ENCODE measurements at places on chromosomes 7 and 10. TPM values are rescaled to one million over a fixed set of nuclear protein-coding genes. Genes with fewer than 3 reads are reported as not detected.
A peak's percentile ranks its signal among the peaks of the same experiment; 100 is the strongest.

SLC29A3 gene
- total RNA-seq, result 1.8 TPM

DNA sequence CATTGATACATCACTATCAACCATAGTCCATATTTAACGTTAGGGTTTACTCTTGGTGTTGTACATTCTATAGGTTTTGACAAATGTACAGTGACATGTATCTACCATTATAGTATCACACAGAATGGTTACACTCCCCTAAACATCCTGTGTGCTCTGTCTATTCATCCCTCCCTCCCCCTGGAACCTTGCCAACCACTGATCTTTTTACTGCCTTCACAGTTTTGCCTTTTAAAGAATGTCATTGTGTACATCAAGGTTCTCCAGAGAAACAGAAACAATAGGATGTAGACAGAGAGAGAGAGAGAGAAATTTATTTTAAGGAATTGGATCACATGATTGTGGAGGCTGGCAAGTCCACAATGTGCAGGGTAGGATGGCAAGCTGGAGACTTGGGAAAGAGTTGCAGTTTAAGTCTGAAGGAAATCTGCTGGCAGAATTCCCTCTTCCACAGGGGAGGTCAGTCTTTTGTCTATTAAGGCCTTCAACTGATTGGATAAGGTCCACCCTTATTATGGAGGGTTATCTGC lies 45.1 kb upstream of the CCNJ start:
- no peak for DNase-seq

DNA sequence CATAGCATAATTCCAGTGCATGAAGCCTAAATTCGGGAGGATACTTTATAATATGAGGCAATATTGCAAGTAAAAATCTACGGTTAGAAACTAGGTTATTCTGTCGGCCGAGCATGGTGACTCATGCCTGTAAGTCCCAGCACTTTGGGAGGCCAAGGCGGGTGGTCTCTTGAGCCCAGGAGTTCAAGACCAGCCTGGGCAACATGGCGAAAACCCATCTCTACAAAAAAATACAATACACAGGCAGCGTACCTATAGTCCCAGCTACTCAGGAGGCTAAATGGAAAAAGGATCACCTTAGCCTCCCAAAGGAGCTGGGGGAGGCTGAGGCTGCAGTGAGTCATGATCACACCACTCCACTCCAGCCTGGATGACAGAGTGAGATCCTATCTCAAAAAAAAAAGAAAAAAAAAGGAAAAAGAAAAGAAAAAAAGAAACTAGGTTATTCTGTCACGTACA lies 14.2 kb downstream of the SKAP2 start:
- no peak for DNase-seq

DNA sequence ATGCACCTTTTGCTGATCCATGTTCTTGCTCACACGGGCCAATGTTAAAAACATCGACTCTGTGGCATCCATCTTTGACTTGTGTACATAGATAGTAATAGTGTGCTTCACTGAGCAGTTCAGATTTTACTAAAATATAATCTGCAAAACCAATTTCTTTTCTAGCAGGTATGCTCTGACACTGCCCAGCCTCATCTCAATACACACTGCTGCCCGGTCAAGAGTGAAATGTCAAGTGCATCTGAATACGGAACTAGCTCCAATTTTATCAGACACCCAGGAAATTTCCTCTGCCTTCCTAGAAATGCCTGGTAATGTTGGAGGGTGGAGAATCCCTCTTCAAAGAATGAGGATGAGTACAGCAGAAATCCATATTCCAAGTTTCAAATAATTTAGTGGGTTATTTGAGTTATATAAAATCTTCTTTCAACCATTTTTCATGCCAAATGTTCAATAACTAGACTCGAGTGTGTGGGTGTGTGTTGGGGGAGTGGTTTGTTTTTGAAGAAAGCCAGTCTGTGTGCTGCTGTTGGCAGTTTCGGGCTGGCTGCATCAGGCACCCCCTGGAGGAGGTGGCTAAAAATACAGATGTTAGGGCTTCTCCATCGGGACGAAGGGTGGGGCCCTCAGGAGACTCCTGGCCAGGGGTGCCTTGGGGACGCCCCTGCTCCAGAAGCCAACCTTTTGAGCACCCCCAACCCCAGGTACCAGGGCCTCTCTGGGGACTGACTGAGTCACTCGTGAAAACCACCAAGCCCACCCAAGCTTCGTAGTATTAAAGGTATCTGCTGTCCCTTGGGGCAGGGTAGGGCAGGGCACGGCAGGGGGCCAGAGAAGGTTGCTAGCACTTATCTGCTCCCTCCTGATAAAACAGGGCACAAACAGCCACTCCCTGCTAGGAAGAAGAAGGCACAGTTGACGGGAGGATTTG lies 15.4 kb downstream of the CTBP2 start:
- peak; percentile 57 for DNase-seq

DNA sequence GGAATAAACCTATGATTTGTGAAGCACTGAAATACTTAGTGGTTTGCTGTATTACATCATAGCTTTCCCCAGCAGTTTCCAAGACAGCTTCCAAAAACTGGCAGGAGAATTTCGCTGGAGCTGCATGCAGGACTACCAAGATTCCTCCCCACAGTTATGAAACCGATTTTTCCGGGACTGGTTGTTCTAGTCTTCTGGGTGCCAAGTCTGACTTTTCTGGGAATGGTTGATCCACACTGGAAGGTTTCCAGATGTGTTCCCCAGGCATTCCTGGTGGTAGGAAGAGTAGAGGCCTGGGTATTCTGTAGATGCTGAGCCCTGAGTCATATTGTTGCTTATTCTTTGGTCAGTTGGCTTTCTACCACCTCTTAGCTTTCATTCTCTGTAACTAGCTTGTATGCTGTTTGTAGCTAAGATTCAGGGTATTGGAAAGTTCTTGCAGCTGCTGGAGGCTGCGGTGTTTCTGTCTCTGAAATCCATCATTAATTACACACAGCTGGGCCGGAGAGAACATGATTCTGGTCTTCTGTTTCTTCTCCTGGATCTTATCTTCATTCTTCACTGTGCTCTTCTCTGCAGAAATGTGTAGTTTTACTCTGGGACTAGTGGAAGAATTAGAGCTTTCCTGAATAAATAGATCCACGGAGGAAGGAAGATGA lies 6.3 kb downstream of the ABCC2 start:
- DNase-seq, result no peak

DNA sequence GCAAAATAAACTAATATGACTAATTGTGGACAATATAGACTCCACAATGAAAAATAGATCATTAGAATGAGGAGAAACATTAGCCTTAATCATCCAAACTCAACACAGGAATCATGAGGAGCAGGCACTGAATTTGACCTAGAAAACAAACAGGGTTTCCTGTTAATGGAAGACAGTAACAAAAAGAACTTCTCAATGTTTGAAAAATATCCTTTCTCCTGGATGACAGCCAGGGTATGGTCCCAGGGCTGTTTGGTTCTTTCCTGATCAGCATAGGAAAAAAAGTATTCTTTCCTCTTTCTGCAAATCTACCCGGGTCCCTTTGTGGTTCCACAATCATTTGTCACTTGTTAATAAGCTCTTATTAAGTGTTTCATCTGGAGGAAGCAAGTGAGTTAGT lies 145.3 kb upstream of the SVIL start:
- no peak for DNase-seq

DNA sequence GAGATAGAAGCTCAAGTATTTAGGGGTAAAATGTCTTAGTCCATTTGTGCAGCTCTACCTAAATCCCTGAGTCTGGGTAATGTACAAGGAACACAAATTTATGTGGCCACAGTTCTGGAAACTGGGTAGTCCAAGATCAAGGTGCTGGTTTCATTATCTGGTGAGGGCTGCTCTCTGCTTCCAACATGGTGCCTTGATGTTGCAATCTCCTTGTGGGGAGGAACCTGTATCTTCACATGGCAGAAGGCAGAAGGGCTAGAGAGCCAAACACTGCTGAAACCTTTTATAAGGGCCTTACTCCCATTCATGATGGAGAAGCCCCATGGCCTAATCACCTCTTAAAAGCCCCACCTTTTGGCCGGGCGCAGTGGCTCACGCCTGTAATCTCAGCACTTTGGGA lies 8.7 kb upstream of the BAZ1B start:
- no peak for DNase-seq

- DNase-seq, result no peak
Observed at GRCh38 chr10:12873172-12873571, 128.3 kb downstream of the CCDC3 start.

DNA sequence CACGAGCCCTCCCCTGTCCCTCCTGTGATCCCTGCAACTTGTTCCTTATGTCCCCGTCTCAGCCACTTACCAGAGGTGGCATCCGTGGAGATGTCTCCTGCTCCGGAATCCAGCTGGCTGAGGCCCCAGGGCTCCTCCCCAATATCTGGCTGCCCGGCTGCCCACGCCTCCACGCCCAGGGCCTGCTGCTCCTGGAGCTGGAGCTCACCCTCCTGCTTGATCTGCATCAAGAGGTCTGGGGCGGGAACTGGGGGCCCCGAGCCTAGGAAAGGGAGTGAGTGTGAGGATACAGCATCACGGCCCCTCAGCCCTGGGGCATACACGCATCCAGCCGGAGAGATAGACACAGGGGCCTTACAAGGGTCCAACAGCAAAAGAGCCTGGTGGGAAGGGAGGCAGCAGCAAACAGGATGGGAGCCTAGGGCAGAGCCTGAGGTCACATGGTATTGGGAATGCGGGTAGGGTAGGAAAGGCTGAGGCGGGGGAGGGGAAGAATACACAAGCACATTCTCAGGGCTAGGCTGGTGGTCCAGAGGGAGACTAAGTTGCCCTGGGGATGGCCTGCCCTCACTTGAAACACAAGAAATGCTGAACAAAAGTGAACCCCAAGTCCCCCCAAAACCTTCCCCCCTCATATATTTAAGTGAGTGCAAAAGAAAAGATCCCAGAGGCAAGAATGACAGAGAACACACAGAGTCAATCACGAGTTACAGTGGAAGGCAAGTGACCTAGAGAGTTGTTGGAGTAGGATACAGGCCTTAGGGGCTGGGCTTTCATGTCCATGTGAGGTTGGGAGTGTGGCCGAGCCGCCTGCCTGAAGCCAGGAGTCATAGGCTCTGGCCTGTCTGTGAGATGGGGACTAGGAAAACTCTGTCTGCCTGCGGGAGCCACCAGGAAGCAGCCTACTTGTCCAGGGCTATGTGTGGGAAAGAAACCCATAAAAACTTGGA lies 16.9 kb upstream of the ZNF777 start:
- no peak for DNase-seq

PIP gene
- not detected for total RNA-seq

DNA sequence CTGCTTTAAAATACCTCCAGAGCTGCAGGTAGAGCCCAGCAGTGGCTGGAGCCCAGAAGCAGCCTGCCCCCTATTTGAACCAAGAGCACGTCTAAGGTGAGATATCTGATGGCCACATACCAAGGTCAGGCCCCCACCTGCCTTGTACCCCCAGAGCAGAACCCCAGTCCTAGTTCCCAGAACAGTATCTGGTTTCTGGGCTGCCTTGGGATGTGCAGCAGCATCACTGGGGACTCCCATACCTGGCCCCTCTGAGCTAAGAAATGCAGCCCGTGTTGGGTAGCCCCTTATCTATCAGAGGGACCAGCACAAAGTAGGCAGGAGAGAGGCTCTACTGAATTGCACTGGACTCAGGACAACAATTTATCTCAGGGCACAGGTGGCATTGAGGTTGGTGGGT lies 8.9 kb downstream of the SFTPD start:
- DNase-seq, result no peak

DNA sequence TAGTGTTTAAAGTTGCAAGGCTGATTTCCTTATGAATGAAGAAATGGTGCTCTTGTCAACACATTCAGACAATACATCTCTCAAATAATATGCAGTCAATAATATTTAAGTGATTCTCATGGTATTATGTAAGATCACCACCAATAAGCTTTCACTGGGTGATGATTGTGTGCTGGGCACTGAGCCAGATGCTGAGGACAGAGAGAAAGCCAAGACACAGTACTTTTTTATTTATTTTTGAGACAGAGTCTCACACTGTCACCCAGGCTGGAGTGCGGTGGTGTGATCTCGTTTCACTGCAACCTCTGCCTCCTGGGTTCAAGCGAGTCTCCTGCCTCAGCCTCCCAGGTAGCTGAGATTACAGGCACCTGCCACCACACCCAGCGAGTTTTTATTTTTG lies 130.6 kb upstream of the LSM8 start:
- no peak for DNase-seq

VGF gene
- total RNA-seq, result not detected

ANXA8 gene
- total RNA-seq, result 0.24 TPM

DNA sequence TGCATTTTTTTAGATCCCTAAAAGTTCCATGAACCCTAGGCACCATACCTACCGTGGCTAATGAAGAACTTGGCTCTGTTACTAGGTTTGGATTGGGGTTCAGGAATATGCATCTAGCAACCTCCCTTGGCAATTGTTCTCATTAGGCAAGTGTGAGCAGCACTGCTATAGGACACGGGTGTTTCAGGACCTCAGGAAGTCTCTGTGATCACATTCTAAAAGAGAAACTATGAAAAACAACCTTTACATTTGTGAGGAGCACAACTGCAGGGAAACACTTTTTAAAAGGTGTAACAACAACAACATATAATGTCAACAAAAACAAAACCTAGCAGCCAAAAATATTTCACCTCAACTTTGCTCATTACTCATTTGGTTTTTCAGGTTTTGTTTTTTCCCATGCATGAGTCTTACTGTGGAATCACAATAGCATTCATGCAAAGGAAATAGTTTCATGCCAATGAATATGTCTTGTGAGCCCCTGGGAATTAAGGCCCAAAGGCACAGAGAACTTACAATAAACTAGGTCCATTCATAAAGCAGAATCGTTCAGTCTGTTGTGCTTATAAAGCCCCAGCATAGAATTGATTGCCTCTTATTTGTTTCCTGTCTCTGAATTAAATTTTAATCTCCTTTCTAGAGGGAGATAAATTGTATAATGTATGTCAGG lies 255.7 kb upstream of the DGKB start:
- no peak for DNase-seq

DNA sequence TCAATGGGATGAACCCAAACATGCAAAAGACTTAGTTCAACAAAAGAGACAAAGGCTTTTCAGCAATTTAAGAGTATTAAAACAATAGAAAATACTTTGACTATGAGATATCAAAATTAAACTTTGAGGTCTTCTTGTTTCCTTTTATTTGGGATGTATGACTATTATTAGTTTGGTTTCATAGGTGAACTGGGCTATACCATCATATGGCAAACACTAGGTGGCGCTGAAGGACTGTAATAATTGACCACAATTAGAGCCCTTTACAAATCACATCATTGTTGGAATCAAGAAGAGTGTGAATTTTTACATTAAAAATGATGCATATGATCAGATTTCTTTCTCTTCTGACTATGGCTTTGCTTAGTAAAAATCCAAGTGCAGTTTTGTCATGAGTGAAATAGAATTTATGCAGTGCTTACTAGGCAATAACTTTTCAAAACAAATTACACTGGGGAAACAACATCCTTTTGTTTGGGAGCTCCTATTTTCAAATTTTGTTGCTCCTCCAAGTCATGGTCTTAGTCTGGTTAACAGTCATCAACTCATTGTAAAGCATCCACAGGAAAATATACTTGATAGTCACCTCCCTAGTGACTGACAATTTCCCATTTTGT lies 14.7 kb upstream of the NXPH1 start:
- no peak for DNase-seq
